ENCODE measurements at places on chromosomes 6 and 20.

DNA sequence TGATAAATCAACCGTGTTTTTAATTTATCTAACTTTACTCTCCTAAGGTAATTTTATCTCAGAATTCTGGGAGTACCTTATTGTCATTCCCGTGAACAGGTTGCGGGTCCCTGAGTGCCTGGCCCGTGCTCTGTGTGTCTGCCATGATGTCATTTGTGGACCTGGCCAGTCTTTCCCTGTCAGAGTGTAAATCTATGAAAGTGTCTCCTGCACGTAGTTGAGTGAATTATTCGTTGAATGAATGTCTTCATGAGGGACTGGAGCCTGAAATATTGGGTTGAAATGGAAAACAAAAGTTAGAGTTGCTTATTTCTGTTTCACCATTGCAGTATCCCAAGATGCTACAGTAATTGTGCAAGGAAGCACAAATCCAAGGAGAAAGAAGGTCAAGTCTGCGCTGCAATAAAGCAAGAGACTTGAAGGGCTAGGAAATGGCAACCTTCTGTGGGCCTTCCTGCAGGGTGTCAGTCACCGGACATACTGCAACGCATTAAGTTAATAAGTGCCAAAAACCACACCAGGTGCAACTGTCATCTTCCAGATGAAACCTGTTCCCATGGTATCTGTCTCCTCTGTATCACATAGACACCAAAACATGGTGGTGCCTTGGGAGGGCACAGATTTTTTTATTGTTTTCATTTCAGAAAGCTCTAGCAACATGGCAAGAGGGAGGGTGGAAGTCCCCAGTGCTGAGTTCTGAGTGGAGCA, 135.5 kb downstream of the ZDHHC14 start:
- no peak for DNase-seq

DNA sequence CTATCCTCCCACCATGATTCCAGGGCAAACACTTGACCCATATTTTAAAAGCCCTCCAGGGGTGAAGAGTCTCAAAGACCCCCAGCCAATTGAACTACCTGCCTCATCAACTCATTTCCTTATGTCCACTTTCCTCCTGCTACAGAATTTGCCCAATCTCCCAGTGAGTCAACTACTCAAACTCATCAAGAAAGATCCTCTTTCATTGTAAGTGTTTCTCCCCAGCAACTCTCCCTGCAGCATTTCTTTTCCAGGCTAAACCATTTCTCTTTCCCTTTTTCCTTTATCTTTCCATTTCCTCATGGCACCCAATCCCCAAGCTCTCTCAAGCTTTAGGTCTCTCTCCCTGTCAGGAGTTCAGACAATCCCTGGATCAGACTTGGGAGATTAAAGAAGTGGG, 1.5 kb downstream of the DLK2 start:
- no peak for DNase-seq

DNA sequence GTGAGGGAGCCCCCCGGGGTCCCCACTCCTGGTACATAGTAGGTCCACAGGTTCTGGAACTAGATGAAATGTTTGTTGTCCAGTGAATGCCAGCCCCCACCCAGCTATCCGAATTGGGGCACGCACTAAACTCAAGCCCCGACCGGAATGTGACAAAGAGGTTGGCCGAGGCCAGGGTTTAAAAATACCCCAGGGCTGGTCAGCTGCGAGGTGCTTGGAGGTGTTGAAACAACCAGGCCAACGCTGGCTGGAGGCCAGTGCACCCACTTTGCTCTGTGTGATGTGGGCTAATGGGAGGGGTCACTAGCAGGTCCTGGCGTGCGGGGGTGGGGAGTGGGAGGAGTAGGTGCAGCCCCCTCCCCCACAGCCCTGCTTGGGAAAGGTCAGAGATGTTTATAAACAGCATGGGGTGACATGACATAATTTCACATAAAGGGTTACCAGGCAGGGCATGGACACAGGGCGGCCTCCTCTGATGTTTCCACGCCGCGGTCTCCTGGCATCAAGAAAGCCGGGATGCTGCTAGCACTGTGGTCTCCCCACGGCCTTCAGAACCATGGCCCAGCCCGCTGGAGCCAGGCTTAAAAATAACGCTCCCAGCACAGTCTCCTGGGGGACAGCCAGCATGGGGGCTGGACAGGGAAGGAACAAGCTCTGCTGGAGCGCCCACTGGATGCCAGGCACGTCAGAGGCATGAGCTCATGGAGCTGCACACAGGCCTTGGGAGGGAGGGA, 111.2 kb upstream of the PTPN1 start:
- no peak for DNase-seq

DNA sequence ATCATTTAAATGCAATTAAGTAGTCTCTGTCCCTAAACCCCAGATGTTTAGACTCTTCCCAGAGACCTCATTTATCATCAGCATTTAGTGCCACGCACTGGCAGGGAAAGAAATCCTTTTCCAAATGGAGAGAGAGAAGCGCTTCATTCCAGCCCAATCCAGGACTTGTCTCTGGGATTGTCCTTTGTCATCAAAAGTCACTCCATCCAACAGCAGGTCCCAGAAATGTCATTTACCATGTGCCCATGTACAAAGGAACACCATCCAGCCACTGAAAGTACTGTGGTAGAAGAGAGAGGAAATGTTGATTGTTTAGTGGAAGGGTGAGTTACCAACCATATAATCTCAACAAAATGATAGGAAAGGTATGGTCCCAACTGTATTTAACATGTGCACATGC, 66.9 kb upstream of the SMIM28 start:
- no peak for DNase-seq

- DNase-seq: no peak
Measured at GRCh38 chr6:106674541-106675229, 45.3 kb downstream of the QRSL1 start.

- DNase-seq: no peak
Measured at GRCh38 chr6:19943042-19943441, 105.9 kb downstream of the ID4 start.

DNA sequence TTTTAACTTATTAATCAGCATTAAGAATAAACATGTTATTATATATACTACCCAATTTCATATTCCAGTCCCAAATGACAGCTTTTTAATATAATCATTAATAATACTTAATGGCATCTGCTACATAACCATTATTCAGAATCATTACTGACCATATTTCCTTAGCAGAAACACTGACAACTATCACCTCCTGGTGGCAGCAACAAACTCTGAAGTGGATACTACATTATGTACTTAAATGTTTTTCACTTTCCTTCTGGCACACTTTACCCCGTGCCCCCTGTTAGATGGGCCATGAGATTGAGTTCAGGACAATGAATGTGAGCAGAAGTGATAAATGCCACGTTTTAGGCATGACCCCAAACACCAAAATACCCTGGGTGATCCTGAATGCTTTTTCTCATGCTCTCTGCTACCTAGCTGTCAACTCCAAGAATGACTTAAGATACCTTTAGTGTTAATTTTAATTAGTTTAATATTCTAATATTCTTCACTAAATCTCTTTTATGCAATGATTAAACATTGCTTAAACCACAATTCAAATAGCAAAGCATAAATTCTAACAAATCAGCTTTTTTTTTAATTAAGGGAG, 77.1 kb downstream of the LMBRD1 start:
- no peak for DNase-seq

GRCh38 chr20:52926505-52926904, 45.7 kb upstream of the TSHZ2 start:
- DNase-seq: no peak

DNA sequence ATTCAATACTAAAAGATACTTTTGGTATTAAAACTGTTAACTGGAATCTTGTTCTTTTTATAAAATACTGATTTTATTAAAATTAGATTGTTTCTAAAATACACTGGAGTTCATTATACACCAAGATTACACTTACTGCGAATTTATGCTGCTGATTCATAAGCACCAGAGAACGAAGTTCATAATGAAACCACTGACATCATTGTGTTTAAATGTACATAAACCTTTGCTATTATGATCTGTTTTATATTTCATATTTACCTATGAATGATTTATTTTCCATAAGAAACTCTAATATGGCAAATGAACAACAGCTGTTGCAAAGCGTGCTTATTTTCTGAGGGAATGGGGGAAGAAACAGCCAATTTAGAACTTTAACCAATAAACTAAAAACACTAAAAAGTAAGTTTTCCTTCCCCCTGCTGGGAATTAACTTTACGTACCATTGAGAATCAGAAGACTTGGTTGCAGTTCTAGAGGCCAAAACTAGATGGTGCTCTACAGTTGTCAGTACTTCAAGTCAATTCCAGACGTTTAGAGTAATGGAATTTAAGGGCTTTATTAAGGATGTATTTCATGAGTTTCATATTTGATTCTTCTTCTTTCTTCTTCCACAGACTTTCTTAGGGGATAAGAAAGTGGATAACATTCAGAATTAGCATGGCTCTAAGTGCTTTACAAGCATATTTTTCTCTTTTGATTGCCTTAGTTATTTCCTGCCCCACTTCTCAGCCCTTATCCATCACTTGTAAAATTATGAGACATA, 30.8 kb upstream of the COL19A1 start:
- no peak for DNase-seq

DNA sequence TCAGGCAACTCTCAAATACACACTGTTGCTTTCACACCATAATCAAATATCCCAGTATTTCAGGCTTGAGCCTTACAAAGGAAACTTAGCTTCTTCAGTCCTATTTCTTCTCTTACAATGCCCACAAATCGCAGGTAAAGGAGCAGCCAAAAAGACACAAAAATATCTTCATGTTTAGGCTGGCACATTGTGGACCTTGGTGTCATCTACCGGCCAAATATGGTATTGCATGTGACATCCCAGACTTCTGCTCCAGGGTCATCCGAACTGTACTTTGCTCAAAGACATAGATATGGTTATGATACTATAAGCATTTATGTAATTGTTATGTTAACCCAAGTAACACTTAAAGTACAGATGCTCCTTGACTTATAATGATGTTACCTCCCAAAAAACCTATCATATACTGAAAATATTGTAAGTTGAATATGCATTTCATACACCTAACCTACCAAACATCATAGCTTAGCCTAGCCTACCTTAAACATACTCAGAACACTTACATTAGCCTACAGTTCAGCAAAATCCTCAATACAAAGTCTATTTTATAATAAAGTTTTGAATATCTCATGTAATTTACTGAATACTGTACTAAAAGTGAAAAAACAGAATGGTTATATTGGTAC, 4.6 kb downstream of the OR2H2 start:
- no peak for DNase-seq

DNA sequence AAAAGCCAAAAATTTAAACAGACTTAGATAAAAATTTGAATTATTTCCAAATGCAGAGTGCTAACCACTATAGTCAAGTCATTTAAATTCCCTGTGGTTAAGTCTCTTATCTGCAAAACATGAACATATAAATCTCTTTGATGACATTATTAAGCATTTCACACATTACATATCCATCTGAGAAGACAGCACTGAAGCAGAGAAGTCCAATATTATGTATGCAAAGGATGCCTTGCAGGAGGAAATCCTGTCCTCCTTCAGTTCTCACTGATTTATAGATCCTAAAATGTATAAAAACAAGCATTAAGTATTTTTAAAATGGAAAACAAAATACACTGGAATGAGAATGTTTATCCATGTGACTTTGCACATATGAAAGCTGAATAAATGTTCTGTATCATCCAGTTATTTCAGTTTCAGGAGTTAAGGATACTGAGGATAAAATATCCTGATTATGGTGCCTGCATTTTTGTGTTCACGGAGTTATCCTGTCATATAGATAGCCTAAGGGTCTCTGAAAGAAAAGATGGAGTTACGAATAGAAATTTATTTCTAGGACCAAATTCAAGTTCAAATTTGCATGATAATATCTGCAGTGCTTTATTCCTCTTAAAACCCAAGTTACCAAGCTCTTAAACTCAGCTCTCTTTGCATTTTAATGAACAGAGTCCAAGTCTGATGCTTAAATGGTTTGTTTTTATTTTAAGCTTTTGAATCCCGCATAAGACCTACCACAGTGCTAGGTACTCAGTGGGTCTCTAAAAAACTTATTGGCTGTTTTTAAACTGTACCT, 145.4 kb downstream of the PRKN start:
- no peak for DNase-seq

DNA sequence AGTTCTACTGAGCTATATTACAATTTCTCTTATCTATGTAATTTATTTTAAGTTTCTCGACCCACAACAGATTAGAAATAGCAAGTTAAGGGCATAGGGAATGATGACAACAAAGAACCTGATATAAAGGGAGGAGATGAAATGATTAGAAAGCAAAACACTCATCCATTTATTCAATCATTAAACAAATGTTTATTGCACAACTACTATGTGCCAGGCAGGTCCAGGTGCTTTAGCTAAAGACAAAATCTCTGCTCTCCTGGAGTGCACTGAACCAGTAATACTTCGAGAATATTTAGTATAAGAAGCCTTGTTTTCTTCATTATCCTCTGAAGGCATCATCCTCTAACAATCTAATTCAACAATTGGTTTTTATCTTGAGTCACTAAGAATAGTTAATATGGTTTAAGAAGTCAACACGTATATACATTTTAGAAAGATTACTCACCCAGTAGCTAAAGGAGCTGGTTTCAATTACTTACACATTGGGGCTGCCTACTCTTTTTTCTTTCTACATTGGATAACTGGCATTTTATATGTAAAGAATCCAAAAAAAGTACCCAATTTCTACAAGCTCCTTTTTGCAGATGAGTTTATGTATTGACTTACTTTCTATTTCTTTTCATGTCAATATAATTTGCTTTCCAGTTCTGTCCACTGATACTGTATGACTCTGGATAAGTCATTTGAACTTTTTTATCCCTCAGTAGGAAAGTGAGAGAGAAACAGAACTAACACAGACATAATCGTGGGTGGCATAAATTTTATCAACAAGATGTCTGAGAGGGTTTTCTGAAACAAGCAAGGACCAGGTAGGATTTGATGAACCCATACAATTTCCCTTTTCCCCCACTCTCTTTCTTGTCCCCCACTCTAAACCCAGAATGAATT, 312.6 kb downstream of the CLIC5 start:
- DNase-seq: no peak

- DNase-seq: no peak
Measured at GRCh38 chr6:90835596-90836212, 248.8 kb upstream of the MAP3K7 start.

DNA sequence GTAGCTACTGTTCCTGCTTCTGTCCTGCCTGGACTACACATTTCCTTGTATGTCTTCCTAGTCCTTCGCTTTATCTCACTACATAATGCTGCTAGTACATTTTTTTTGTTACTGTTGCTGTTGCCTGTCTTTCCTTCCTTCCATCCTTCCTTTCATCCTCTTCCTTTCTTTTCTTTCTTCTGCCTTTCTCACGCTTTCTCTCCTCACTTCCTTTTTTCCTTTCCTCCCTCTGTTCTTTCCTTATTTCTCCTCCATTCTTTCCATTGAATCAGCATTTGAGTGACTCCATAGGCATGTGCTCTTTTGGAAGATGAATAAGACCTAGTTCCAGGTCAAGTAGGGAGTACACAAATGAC, 46.3 kb downstream of the MAP3K4 start:
- no peak for DNase-seq

DNA sequence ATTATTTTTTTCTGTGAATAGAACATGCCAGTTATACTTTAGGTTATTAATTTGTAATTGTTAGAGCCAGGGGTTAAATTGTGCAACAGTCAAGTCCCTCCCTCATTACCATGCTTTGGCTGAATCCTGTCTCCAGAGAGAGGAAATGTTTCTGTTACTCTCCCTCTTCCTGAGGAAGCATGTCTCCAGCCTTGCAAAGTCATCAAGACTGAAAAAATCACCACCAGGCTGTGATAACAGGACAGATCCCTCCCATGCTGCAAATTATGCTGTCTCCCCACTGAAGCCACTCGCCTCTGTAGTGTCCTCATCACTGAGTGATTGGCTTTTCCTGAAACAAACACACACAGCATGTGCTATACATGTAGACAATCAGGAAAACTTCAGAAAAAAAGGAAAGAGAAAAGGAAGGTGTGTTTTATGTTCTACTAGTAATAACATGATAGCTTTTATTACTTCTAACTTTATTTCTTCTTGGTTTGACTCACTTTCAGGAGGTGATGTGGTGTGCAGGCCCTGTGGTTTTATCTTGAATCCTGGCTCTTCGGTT, 290.0 kb upstream of the JAG1 start:
- no peak for DNase-seq
